ENCODE measurements at places on chromosomes 5 and 9.

- DNase-seq, result no peak
Observed at GRCh38 chr5:134129411-134130238, 15.1 kb downstream of the TCF7 start.

DNA sequence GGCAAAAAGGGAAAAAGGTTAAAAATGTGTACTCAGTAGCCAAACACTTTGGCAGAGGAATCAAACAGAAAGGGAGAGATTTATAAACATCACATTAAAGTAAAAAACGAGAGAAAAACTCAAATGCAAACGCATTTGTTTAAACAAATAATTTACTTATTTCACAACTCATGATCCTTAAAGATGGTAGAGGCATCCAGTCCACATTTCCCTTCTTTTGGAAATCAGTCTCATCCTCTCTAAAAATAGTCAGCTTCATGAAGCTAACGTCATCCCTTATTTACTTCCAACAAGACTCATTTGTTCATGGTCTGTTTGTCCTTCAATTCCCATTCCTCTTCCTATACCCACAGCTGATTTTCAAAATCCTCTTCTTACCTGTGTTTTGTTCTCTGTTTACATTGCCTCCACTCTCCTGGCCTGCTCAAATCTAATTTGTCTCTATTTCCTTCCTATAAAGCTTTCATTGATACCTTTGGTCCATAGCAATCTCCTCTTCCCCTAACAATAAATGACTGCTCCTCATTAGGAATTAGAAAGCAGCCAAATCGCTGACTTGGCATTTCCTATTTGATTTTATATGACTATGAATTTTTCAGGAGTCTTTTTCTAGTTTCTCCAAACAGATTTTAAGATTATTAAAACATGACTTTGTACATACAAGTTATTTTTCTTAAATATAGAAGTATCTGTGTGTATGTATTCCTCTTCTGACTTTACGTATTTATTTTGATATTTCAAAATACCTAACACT is 805.3 kb downstream of the TLE1 start:
- no peak for DNase-seq

DNA sequence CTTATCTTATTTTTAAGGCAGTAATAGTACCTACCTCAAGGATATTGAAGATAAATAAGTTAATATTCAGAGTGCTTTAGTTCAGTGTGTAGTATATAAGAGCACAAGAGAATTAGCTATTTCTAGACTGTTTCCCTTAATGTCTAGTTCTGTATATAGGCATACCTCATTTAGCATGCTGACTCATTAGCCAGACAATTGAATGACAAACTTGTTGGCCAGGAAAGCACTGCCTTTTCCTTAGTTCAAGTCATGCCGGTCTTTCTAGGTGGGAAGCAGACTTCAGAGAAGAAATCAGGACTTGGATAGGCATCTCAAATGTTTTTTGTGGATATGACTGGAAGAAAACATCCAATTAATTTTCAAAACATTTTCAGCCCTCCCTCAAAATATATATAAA is 3.2 kb upstream of the FBXO4 start:
- no peak for DNase-seq

- DNase-seq, result no peak
Observed at GRCh38 chr5:116632890-116633289, 58.3 kb upstream of the SEMA6A start.

- no peak for DNase-seq
Observed at GRCh38 chr9:72205513-72205912, 56.3 kb downstream of the GDA start.

- no peak for DNase-seq
Observed at GRCh38 chr5:76789991-76790581, 28.7 kb upstream of the F2RL1 start.

DNA sequence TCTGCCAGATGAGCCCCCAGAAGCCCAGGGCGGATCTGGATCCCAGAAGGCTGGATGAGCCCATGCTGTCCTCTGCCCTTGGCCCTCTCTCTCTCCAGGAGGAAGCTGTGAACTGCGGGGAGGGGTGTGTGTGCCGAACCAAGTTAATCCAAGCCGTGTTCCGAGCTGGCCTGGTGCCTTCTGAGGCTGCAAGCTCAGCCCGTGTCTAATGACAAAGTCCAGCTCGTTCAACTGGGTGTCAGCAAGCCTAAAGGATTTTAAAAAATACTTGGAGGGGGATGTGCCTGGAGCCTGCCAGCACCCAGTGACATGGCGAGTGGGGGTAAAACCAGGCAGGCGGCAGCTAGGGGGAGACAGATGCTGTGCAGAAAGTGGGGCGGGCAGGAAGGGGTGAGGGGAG is 8.0 kb downstream of the STC2 start:
- no peak for DNase-seq

GRCh38 chr9:12705738-12706391 is 12.7 kb downstream of the TYRP1 start:
- no peak for DNase-seq

GRCh38 chr5:121668635-121669034 is 183.0 kb upstream of the FTMT start:
- DNase-seq, result no peak

GRCh38 chr5:23396346-23396745 is 111.1 kb upstream of the PRDM9 start:
- no peak for DNase-seq

GRCh38 chr5:126799780-126800179 is 22.8 kb downstream of the LMNB1 start:
- DNase-seq, result no peak

DNA sequence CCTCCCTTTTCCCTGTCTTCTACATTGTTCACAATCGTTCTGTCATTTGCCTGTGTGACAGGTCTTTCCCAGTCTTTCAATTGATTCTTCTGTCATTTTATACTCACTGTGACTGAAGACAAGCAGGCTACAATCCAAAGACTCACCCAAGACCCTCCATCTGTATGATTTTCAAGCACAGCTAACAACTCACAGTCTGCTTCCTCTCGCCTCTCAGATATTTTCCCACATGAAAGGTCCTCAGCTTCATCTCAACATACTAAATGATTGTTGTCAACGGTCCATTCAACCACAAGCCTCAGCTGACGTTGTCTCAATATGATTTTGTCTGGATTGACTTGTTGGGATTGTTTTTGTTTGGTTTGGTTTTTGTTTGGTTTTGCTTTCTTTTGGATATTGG is 346.5 kb downstream of the NFIB start:
- DNase-seq, result no peak

GRCh38 chr9:116369706-116370105 is 216.1 kb downstream of the PAPPA start:
- DNase-seq, result no peak

DNA sequence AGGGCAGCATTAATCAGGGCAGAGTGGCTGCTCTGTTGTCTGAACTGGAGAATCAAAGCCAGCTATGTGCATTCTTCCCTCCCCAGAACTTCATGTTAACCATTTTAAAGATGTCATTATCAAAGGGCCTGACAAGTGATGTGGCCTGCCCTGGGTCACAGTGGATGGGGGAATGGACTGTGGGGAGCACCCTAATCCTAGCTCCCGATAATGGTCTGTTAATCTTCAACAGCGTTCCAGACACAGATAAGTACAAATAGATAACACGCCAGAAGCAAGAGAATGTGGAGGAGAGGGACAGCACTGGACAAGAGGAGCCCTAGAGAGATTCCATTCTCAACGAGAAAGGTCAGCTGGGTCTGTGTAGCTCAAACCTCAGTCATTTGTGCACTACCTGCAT is 77.5 kb downstream of the DPYSL3 start:
- no peak for DNase-seq

- DNase-seq, result no peak
Observed at GRCh38 chr5:138920181-138920580, 45.0 kb upstream of the LRRTM2 start.

GRCh38 chr5:14581891-14582796 is 552 bp downstream of the OTULINL start:
- DNase-seq, result peak; percentile 80

GRCh38 chr5:79488058-79488457 is 25.9 kb downstream of the HOMER1 start:
- no peak for DNase-seq

DNA sequence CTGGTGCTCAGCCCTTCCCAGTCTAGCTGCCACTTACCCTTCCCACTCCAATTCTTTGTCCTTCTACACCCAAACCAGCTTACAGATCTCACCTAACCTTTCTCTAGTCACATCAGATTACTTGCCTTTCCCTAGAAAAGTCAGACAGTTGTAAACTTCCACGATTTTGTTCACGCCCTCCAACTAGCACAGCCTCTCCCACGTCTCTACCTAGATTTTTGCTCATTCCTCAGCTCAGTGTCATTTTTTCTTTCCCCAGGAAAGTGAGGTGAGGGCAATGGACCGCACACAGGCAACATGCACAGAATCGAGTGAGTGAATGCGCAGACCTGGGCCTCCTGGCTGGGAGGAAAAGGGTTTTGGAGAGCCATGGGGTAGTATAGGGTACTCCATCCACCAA is 20.9 kb upstream of the PRUNE2 start:
- DNase-seq, result no peak

DNA sequence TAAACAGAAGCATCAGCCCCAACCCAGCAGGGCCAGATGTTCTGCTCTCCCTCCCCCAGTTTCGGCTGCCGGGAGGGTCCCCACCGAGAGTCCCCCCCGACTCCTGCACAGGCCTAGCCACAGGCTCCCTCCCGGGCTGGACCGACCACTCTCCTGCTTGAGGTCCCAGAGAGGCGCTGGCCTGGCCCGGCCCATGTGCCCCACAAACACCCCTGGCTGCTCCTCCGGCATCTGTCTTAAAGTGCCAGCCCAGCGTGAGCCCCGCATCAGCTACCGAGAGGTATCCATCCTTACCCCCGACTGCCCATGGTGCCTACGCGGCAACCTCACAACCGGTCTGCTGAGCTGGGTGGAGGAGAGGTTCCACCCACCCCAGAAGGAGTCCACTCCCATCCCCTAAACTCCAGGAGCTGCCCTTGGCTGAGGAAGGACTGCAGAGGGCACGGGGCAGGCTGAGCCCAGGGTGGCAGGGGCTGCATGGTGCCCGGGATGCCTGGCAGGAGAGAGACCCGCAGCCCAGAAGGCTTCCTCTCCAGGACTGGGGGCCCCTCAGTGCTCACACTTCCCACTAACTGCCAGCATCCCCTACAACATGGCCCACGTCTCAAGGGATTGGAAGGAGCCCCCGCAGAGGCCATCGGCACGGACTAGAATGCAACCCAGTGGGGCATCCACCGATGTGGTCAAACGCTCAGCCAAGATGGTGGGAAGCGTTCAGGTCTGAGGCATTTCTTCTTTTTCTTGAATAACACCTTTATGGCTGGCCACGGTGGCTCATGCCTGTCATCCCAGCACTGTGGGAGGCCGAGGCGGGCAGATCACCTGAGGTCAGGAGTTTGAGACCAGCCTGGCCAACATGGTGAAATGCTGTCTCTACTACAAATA is 15.6 kb upstream of the EGFL7 start:
- DNase-seq, result no peak

- DNase-seq, result peak; percentile 51
Observed at GRCh38 chr5:170632985-170633234, 129.1 kb downstream of the KCNIP1 start.

GRCh38 chr9:113963017-113963620 is 87.0 kb downstream of the ZNF618 start:
- DNase-seq, result peak; percentile 28
